ENCODE measurements at places on chromosomes 4 and X. TPM values are rescaled to one million over a fixed set of nuclear protein-coding genes. Genes with fewer than 3 reads are reported as not detected.

- H3K4me3 ChIP-seq = peak overlapping the region; percentile 44
- no peaks in the 10 kb centered on the region for H3K4me1 ChIP-seq
- no peak overlapping the region for H3K27ac ChIP-seq
- H3K27me3 ChIP-seq = no peaks in the 10 kb centered on the region
- H3K36me3 ChIP-seq = no peaks in the 10 kb centered on the region
- DNase-seq = peak; percentile 75
These were observed 1.1 kb upstream of the TLR3 start for GRCh38 chr4:186067757-186068385.

- peaks cover 27% of the 10 kb centered on the region for H3K4me1 ChIP-seq
- H3K27me3 ChIP-seq = peaks cover 48% of the 10 kb centered on the region
- no peaks in the 10 kb centered on the region for H3K36me3 ChIP-seq
- no peak overlapping the region for H3K27ac ChIP-seq
- DNase-seq = no peak
These were observed 80.5 kb upstream of the DHRSX start for GRCh38 chrX:2581296-2581695.

DNA sequence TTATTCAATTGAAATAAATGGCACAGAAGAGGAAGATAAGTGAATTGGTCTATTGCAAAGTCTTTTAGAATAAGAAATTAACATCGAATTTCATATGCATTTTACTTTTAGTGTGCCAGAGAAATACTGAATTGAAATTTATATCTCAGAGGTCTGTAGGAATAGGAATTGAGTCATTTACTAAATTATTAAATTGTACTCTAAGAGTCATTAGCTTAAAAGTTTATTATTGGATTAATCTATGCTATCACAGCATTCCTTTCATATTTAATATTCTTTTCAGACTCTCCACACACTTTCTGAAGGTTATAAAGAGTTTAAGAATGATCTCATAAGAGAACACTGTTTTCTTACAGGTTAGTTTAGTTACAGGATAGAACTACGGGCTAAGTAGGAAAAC lies 2711.5 kb downstream of the ARAP2 start:
- no peaks in the 10 kb centered on the region for H3K27me3 ChIP-seq
- no peaks in the 10 kb centered on the region for H3K36me3 ChIP-seq
- no peak overlapping the region for H3K4me3 ChIP-seq
- DNase-seq = no peak
- H3K27ac ChIP-seq = no peak overlapping the region

DNA sequence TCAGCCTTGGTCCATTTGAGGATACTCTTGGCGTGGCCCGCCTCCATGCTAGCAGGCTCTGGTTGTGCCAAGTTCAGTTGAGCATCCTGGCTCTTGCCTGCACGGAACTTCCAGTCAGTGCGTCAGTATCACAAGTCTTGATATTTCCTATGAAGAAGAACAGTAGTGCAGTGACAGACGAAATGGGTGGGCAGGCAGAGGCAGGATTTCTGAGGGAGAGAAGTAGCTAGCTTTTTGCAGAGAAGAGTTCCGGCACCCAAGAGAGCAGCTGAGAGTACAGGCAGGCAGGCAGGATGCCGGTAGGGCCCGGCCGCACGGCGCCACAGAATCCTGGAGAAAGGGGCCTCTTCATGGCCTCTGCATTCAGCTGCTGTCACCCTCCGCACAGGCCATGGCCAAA lies 56.1 kb upstream of the MSANTD1 start:
- DNase-seq = no peak
- peaks cover 25% of the 10 kb centered on the region for H3K36me3 ChIP-seq
- no peak overlapping the region for H3K27ac ChIP-seq

DNA sequence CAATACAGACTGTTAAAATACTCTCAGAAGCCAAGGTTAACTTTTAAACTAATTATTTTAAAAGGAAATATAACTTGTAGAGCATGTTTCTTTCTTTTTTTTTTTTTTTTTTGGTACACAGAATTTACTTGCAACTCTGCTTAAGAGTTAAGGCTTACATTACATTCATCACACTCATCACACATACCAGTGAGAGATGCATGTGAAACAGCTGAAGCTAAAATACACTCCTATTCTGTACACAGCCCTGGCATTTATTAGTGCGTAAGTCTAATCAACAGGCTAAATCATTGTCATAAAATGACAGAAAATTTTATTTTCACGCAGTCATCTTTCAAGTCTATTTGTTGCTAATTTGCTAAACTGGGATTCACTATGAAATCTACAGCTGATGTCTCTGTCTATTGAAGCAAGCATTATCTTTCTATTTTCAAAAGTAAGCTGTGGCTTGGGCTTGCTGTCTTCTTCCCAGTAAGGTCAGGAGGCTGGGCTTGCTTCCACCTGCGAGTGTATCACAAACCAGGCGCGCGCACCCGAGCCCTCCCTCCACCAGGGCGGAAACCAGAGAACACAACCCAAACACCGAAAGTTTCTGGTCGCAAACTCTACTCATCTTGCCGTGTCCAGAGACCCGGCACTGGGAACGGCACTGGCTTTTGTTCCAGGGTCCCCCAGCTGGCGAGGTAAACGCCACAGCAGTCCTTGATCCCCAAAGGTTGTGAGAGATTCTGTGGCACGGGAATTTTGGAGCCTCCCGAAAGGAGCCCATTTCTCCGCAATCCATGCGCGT lies 3.9 kb downstream of the MAML3 start:
- no peaks in the 10 kb centered on the region for H3K36me3 ChIP-seq
- H3K4me3 ChIP-seq = peak overlapping the region; percentile 64
- H3K4me1 ChIP-seq = peaks cover 6% of the 10 kb centered on the region
- H3K27ac ChIP-seq = peak overlapping the region; percentile 88
- no peaks in the 10 kb centered on the region for H3K27me3 ChIP-seq

SLC4A4 gene
- 0.87 TPM for total RNA-seq

DNA sequence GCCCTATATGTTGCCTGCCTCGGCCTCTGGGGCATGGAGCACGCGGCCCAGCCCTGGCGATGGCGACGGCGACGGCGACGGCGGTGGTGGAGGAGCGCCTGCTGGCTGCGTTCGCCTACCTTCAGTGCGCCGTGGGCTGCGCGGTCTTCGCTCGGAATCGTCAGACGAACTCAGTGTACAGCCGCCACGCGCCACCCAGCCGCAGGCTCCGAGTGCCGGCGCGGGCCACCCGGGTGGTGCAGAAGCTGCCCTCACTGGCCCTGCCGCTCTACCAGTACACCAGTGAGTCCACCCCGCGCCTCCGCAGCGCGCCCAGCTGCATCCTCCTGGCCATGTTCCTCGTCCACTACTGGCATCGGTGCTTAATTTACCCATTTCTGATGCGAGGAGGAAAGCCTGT lies 83.7 kb upstream of the F9 start:
- no peak overlapping the region for H3K27ac ChIP-seq
- no peaks in the 10 kb centered on the region for H3K4me1 ChIP-seq
- H3K27me3 ChIP-seq = no peaks in the 10 kb centered on the region
- no peak overlapping the region for H3K4me3 ChIP-seq
- H3K36me3 ChIP-seq = no peaks in the 10 kb centered on the region

DNA sequence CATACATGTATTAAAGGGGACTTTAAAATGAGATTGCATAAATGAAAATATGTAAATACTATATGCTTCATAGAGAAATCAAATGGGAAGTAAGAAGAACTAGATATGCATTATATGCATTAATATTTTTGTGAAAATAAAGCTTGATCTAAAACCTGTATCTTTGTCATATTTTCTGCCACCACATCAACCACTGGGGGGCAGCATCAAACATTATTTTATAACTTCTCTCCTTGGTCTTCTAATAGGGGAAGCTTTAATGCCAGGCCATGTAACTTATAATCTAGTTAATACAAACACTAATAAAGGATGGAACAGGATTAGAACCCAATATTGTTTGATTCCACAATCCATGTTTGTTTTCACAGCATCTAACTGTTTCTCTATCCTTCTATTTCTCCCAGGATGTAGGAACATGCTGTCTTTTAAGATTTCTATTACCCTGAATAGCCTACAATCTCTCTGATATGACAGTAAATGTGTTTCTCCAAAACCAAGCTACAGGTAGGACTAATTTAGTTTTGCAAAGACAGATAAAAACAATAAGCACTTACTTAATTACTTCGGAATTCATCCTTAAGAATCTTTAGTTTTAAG lies 10.0 kb downstream of the QRFPR start:
- peak; percentile 62 for DNase-seq
- no peak overlapping the region for H3K27ac ChIP-seq
- H3K36me3 ChIP-seq = no peaks in the 10 kb centered on the region
- peaks cover 33% of the 10 kb centered on the region for H3K4me1 ChIP-seq
- H3K27me3 ChIP-seq = no peaks in the 10 kb centered on the region
- no peak overlapping the region for H3K4me3 ChIP-seq

DNA sequence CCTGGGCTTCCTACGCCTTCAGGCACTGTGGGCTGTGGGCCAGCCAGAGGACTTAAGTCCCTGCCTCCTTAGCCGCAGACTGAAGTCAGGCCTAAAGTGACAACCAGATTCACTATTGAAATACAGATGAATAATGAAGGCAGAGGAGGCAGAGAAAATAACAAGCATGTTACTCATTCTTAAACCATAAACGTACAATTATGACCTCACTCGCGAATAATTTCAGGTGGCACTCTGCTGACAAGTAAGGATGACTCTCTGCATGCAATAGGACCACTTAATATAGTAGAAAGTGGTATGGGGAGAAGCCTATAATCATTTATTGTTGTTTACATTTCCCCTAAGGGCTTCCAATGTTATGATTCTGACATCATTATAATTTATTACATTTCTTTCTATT lies 409.2 kb upstream of the FGF13 start:
- H3K4me3 ChIP-seq = no peak overlapping the region
- H3K4me1 ChIP-seq = no peaks in the 10 kb centered on the region
- H3K27me3 ChIP-seq = no peaks in the 10 kb centered on the region
- H3K36me3 ChIP-seq = no peaks in the 10 kb centered on the region
- DNase-seq = peak; percentile 43

DNA sequence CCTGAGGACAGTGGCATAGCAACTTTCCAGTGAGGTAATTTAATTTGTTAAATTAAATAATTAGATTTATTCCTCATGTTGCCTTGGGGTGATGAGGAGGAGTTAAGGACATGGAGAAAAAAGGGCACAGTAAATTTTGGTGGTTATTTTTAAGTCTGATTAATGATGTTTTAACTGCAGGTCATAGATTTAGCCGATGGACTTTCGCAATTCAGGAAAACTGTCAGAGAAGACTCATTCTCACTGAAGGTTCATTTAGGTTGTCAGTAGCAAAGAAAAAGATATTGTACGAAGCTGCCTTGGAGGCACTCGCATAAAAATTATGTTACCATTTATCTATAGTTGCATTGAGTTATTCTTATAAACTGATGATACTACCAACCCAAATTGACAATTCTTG lies 164.2 kb upstream of the PITX2 start:
- H3K4me1 ChIP-seq = no peaks in the 10 kb centered on the region
- no peaks in the 10 kb centered on the region for H3K27me3 ChIP-seq
- no peak overlapping the region for H3K27ac ChIP-seq
- no peak for DNase-seq
- no peaks in the 10 kb centered on the region for H3K36me3 ChIP-seq

GRCh38 chr4:88599714-88600113 lies 7.4 kb downstream of the HERC3 start:
- H3K4me3 ChIP-seq = no peak overlapping the region
- no peak for DNase-seq
- H3K36me3 ChIP-seq = no peaks in the 10 kb centered on the region
- H3K27ac ChIP-seq = no peak overlapping the region

DNA sequence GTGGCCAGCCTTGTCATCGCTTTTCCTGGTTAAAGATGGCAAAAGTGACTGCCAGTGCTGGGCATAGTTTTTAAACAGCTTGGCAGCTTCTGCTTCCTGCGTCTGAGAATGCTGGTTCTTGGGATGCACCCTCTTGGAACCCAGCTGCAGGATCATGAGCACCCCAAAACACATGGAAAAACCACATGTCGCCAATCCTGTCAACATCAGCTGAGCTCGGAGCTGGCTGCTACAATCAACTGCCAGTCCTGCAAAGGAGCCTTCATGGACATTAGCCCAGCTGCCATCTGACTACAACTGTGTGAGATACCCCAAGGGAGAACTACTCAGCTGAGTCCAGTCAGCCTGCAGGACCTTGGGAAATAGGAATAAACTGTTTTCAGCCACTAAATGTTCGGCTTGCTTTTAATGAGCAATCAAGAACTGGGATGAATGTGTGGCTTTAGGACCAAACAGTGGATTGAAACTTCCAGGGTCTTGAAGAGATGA lies 31.0 kb downstream of the OSTC start:
- no peak for DNase-seq
- no peak overlapping the region for H3K27ac ChIP-seq
- H3K36me3 ChIP-seq = no peaks in the 10 kb centered on the region
- H3K4me3 ChIP-seq = no peak overlapping the region
- H3K27me3 ChIP-seq = no peaks in the 10 kb centered on the region
- peaks cover 21% of the 10 kb centered on the region for H3K4me1 ChIP-seq

TMEM47 gene
- 35.9 TPM for total RNA-seq

Measured in A673 (cell line).